ENCODE measurements at places on chromosomes 1 and 21.

DNA sequence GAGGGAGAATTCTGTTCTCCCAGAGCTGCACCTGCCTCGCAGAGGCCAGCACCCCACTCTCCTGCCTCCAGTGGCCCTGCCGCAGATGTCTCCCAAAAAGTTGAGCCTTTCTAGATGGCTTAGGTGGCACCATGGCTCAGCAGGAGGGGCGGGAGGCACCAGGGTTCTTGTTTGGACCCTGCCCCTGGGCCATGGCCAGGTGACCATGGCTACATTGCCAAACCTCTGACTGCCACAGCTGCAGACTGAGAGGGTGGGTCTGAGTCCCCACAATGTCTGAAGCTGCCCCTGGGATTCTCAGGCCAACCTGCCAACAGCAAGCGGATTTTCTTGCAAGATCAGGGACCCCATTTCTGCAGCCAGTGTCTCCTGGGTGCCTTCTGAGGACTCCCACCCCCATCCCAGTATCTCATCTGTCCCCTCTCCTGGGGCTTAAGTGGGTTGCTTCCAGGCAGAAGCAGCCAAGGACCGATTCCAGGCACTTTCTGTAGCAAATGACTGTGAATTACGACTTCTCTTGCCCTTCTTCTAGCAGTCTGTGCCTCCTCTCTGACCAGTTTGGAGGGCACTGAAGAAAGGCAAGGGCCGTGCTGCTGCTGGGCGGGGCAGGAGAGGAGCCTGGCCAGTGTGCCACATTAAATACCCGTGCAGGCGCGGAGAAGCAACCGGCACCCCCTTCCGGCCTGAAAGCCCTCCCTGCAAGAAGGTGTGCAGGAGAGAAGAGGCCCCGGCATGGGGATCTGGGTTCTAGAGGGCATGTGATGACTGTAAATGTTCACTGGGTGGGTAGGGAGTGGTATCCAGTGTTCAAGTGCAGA, 22.5 kb downstream of the SESN2 start:
- no peak for DNase-seq

DNA sequence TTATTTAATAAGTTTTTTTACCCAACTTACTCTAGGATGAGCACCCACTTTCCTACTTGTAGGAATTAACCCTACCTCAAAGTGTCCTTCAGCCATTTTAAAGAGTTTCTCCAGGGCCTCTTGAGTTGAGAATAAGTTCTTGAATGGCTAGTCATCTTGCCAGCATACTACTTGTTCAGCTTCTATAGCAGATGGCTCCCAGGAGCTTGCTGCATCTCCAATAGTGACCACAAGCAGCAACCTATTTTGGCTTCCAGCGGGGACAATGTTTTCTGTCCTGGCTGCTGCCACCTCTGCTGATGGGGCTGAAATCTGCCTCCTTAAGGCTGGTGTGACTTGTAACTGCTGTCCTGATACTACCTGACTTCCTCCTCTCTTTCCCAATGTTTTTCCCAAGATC, 20.8 kb upstream of the PIK3R3 start:
- DNase-seq: no peak

DNA sequence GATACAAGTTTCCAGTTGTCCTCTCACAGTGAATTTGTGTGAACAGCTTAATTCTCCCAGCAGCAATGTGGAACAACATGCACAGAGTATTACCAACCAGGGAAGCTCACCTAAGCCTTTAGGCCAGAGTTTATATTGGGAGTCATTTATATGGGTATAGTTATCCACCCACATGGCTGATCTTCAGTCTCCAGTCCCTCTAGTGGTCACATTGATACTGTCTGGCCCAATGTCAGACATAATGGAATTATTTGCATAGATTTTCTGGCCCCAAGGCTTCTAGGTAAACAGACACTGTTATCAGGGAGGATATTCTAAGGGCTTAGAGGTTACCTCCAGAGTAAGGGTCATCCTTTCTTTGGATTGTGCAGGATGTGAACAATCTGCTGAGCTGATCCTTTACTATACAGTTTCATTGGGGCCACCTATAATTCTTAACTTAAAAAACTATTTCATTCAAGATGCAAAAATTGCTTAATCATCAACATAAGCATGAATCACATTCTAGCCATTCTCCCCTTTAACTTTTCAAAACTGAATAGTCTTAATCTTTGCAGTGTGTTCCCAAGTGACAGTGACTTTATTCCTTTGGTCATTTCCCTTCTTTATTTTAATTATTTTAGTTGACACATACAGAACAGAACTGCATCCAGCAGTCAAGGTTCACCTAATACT, 210.9 kb downstream of the LTN1 start:
- peak; percentile 72 for DNase-seq

DNA sequence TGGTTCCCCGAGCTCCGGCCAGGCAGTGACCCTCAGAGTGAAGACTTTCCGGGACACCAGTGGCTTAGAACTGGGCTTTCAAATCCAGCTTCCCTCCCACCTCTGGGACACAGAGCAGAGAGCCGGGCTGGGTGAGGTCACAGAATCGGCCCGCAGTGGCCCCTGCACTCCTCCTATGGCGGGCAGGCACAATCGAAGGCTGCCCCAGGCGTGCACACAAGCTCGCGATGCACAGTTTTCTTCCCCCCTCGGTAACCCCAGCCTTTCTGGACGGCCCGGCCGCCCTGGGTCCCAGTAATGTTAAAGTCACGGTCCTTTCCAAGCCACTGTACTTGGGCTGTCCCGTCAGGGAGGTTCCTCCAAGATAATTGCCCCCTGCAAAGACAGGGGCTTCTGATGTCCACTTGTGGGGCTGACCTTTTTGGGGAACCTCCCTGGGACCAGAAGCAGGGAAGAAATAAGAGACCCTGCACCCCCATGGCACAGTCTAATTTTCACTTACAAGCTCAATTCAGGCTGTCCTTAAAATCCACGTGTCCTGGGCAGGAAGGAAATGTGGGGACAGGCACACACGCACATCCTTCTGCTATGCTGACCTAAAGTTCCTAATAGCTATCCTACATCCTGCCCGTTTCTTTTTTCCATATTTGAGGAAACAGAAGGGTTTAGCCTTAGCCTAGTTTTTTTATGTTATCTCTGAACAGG, 13.7 kb downstream of the TFF3 start:
- DNase-seq: no peak

DNA sequence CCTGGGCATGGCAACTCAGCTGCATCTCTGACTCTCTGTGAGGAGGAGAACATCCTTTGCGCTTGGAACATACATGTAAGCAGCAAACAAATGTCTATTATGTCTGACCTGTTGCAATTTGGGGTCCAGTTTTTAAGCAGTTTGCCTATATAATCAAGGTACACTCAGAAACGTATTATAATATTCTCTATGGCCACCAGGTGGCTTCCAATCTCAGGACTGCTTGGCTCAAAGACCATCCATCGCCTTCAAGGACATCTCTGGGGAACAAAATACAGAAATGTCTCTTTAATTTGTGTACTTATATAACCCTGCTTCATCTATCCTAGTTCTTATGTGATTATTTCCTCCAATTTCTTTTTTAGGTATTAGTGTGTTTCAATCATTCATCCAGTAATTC, 227.2 kb downstream of the OLFM3 start:
- peak; percentile 51 for DNase-seq

DNA sequence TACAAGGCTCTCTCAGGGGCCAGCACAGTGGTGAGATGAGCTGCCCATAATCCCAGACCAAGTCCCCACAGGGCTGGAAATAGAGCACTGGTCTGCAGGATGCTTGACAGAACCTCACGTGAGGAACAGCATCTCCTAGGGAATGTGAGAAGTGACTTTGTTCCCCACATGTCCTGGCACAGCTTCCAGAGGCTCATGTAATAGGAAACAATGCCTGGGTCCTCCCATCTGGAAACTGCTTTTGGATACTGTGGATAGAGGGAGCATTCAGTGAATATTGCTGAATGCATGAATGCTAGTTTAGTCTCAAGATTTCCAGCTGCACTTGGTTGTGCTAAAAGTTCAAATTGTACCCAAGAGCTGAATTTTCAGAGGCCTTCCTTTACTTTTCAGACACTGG, 146.2 kb downstream of the TNR start:
- no peak for DNase-seq

GRCh38 chr1:25654109-25654660, 37.6 kb downstream of the MAN1C1 start:
- no peak for DNase-seq

DNA sequence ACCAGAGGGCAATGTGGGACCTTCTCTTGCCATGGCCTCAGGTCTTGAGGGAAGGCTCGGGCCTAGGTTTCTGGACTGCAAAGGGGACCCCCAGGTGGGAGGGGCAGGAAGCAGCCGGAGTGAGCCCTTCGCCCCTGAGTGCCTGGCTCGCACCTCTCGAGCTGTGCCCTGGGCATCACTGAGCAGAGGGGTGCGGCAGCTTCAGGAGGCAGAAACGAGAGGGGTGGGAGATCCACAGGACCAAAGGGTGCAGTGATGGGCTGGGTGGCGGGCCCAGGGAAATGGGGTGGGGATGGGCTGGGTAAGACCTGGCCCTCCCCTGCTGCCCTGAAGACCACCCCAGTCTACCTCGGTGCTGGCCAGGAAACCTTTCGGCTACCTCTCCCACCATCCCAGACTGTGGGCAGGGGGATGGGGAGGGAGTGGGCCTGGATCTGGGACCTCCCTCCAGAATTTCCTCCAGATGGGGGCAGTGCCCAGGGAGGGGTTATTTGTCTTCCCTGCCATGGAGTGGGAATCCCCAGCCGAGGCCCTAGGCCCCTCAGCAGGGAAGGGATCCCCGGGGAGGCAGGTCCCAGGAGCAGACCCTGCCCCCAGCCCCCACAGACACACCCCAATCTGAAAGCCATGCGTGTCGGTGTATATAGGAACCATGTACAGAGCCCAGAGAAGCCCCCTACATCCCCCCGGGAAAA, 21.3 kb downstream of the A3GALT2 start:
- no peak for DNase-seq

GRCh38 chr1:226708342-226708780, 30.7 kb downstream of the ITPKB start:
- peak; percentile 63 for DNase-seq

Measured in PC-3 (cell line).